Mucosa of descending colon (tissue), 3 donors: ENCODE measurements at places on chromosomes 13 and 19. TPM values are rescaled to one million over a fixed set of nuclear protein-coding genes. Genes with fewer than 3 reads are reported as not detected.

N4BP2L1 gene
- 14.1 TPM for total RNA-seq

CYP2A7 gene
- total RNA-seq = not detected

MCEMP1 gene
- total RNA-seq = not detected

LILRA5 gene
- total RNA-seq = 1.8 TPM

NLRP9 gene
- total RNA-seq = not detected

MAP3K10 gene
- total RNA-seq = 11.0 TPM

RFXANK gene
- 62.3 TPM for total RNA-seq

CLIP3 gene
- total RNA-seq = 68.9 TPM

KLK2 gene
- 0.43 TPM for total RNA-seq

CLDN10 gene
- not detected for total RNA-seq

NXNL1 gene
- total RNA-seq = not detected

AKAP8 gene
- 50.0 TPM for total RNA-seq

CYP4F8 gene
- total RNA-seq = not detected

KLK3 gene
- 4.8 TPM for total RNA-seq

KLK6 gene
- not detected for total RNA-seq

JUND gene
- total RNA-seq = 328 TPM

MBD3L2 gene
- total RNA-seq = not detected

LIM2 gene
- not detected for total RNA-seq

ATP12A gene
- total RNA-seq = not detected

STOML3 gene
- 0.52 TPM for total RNA-seq

PLPPR3 gene
- not detected for total RNA-seq

ZNF229 gene
- total RNA-seq = 1.4 TPM

GDF15 gene
- total RNA-seq = 13.8 TPM

PODNL1 gene
- 1.7 TPM for total RNA-seq

TEAD2 gene
- 9.8 TPM for total RNA-seq

TRPC4 gene
- total RNA-seq = 0.23 TPM

OR7C1 gene
- not detected for total RNA-seq

RXFP2 gene
- not detected for total RNA-seq

CGB7 gene
- not detected for total RNA-seq

KLK5 gene
- not detected for total RNA-seq

NEK5 gene
- 0.29 TPM for total RNA-seq

ELAVL3 gene
- not detected for total RNA-seq

TMEM143 gene
- total RNA-seq = 13.6 TPM

IQCN gene
- 4.4 TPM for total RNA-seq

LENG8 gene
- 199 TPM for total RNA-seq

KCNN4 gene
- 14.9 TPM for total RNA-seq

ZNF738 gene
- 5.5 TPM for total RNA-seq

RFX1 gene
- total RNA-seq = 15.8 TPM

GPR12 gene
- total RNA-seq = not detected

GNA15 gene
- total RNA-seq = 4.3 TPM

NPAS1 gene
- 0.31 TPM for total RNA-seq

SPACA4 gene
- not detected for total RNA-seq
